ENCODE measurements at places on chromosomes 6 and 20. TPM values are rescaled to one million over a fixed set of nuclear protein-coding genes. Genes with fewer than 3 reads are reported as not detected.
A peak's percentile ranks its signal among the peaks of the same experiment; 100 is the strongest.

GRCh38 chr6:13848522-13849150 is 34.3 kb upstream of the MCUR1 start:
- no peak for DNase-seq

DNA sequence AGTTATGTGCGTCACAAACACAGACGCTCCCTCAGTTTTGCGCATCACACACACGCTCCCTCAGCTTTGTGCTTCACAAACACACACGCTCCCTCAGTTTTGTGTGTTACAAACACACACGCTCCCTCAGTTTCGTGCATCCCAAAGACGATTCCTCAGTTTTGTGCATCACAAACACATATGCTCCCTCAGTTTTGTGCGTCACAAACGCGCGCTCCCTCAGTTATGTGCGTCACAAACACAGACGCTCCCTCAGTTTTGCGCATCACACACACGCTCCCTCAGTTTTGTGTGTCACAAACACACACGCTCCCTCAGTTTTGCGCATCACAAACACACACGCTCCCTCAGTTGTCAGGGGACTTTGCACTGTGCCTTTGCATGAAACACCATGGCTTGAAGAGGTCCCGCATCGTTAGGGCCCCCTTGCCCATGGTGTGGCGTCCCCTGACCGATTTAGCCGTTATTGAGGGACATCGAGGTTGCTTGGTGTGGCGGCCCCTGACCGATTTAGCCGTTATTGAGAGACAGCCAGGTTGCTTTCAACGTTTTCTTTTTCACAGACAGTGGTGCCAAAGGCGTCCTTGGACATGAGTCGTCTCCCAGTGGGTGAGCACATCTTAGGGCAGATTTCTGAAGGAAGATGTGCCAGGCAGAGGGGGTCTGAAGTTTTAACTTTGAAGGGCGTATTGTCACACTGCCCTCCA is 28.1 kb upstream of the MYT1 start:
- no peak for DNase-seq

Gene RSPO3
- 20.6 TPM for polyA plus RNA-seq

Gene KCNK16
- not detected for polyA plus RNA-seq

GRCh38 chr6:151389618-151390275 is 1.6 kb downstream of the ZBTB2 start:
- DNase-seq, result peak; percentile 80

- peak; percentile 26 for DNase-seq
These were observed 115.1 kb upstream of the JAG1 start for GRCh38 chr20:10788877-10789276.

DNA sequence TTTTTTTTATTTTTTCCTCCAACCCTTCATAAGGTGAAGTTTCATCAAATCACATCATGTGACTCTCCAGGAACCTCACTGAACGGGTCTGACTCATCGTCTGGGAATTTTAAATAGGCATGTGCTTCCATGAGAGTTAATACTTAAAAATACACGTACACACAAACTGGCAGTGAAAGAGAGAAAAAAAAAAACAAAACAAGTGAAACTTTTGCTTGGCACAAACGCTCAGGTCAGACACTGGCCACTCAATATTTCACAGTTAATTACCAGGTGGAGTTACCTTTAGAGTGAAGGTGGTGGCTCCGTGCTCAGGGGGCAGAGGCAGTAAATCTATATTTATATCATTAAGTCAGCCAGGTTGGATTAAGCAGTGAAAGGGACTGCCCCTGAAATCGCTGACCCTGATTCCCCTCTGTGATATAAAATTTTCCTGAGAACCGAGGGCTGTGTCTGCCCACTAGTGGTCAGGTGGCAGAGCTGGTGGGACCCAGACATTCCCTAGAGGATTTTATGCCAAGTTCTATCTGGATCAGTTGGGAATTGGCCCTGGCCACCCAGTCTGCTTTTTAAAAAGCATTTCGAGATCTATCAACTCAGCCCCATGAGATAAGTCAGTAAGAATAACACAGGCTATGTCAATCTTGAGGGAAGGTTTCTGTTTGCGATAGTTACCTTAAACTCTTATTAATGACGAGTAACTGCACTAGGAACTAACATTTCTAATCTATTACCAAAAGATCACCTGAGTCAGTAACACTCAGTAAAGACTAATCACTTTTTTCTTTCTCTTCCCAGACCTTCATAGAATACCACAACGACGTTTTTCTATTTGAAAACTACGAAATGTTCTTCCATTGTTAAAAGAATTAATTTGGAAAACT is 259.1 kb downstream of the HDGFL1 start:
- no peak for DNase-seq

DNA sequence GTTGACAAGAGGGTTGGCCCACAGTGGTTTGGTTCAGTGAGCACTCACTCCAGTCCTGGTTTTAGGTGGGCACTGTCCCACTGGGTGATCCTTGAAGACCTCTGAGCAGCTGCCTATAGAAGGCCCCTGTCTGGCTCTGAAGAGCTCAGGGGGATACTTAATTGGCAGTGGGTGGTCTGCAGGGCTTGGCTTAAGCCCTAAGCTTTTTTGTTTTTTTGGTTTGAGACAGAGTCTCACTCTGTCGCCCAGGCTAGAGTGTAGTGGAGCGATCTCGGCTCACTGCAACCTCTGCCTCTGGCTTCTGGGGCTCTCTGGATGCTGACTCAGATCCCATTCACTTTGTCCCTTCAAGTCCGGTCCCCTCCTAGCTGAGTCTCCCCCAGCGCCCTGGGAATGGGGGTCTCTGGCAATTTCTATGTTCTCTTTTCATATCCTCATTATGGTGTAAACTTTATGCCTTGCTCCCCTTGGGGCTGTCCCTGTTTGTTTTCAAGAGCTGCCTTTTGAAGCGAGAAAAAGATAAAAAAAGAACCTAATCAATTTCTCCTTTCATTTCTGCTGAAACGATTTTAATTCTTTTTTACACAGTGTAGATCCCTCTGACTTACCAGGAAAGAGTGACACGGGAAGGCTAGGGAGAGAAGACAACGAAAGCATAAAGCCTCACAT is 12.2 kb upstream of the KCNG1 start:
- DNase-seq, result no peak

DNA sequence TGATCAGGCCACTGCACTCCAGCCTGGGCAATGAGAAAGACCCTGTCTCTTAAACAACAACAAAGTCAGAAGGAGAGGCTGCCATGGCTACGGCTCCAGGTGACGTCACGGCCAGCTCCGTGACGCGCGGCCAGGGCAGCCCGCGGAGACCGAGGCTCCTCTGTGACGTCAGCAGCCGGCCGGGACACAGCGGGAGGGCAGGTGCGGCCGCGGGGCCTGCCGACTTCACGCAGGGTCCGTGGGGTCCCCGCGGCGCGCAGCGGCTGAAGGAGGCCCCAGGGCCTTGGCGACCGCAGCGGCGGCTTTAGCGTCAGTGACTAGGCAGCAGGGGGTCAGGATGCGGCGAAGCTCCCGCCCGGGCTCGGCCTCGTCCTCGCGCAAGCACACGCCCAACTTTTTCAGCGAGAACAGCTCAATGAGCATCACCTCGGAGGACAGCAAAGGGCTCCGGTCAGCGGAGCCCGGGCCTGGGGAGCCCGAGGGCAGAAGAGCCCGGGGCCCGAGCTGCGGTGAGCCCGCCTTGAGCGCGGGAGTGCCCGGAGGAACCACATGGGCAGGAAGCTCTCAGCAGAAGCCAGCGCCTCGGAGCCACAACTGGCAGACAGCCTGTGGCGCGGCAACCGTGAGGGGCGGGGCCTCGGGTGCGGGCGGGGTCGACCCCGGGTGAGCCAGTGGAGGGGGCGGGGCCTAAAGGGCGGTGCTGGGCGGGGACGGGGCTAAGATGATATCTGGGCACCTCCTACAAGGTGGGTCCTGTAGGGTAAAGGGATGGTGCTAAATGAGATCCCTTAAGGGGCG is at the start of gene SPAG4:
Gene SPAG4, plus strand, starts transcription at position 163 of the 798 bp plus-strand sequence. Its CDS starts 175 bp downstream, at position 338.
- peak; percentile 99 for DNase-seq

Gene PCSK2
- 0.01 TPM for polyA plus RNA-seq

DNA sequence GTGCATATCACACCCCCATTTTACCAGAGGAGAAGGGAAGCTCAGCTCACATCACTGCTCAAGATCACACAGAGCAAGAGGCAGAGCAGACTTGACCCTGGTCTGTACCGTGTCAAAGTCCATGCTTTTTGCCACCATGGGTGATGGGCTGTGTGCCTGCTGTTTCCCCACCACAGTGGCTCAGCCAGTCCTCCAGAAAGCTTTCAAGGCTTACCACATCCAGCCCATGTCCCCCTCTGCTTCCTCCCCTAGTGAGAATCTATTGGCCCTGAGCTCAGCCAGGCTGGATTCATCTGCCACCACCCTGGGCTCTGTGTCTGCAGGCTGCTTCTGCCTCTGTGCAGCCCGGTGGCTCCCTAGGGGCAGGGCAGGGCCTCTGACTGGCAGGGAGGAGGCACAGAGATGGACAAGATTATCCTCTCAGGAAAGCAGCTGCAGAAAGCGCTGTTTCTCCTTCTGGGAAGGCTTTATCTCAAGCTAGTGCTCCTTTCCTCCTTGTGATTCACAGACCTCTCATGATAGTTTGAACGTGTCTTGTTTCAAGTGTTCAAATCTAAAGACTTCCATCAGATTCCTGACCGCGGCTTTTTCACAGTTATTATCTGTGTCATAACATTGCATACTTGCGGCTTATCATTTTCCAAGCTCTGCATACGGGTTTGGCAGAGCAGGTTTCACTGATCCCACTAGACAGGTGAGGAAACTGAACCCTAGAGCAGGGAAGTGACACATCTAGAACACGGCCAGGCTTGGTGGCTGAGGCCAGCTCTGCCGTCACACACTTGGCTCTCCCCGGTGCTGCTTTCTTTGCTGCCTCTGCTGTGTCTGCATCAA is 37.4 kb downstream of the VEGFA start:
- peak; percentile 91 for DNase-seq

DNA sequence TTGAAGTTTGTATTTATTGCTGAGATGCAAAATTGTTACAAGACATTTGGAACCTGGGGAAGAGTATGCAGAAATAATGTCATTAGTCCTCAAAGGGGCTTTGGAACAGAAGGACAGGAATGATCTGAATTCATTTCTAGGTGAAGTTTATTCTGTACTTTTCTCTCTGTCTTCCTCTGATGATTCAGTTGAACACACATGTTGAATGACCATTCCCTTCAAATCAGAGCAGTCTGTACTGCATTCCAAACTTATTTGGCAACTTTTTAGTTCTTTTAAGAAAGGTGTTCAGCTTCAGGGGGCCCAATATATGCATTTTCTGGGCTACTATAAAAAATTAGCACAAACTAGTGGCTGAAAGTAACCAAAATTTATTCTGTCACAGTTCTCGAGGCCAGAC is 213.9 kb upstream of the LAMP5 start:
- DNase-seq, result no peak

DNA sequence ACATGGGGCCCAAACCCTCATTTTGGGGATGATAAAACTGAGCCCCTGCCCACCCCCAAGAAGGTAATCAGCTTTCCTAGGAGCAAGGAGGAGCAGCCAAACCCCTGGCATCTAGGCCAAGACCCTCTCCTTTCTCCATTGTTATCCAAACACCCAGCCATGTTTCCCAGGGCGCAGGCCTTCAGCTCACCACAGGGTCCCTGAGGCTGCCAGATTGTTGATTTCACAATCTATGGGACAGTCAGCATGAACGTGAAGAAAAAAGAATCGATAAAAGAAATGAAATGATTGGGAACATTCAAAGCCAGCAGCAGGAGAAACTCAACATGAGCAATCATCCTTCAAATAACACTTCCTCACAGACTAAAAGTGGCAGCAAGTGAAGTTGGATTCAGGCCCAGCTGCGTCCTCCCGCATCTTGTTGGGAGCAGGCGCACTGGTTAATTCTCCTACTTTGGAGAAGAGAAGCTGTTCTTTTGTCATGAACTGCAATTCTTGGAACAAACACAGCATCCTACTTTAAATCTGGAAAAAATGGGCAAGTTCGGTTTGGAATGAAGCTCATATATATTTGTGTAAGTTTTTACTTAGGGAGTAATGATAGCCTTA is 241.8 kb upstream of the PRDM1 start:
- DNase-seq, result peak; percentile 27

GRCh38 chr6:41757271-41757670 is 10.1 kb upstream of the PGC start:
- DNase-seq, result no peak

DNA sequence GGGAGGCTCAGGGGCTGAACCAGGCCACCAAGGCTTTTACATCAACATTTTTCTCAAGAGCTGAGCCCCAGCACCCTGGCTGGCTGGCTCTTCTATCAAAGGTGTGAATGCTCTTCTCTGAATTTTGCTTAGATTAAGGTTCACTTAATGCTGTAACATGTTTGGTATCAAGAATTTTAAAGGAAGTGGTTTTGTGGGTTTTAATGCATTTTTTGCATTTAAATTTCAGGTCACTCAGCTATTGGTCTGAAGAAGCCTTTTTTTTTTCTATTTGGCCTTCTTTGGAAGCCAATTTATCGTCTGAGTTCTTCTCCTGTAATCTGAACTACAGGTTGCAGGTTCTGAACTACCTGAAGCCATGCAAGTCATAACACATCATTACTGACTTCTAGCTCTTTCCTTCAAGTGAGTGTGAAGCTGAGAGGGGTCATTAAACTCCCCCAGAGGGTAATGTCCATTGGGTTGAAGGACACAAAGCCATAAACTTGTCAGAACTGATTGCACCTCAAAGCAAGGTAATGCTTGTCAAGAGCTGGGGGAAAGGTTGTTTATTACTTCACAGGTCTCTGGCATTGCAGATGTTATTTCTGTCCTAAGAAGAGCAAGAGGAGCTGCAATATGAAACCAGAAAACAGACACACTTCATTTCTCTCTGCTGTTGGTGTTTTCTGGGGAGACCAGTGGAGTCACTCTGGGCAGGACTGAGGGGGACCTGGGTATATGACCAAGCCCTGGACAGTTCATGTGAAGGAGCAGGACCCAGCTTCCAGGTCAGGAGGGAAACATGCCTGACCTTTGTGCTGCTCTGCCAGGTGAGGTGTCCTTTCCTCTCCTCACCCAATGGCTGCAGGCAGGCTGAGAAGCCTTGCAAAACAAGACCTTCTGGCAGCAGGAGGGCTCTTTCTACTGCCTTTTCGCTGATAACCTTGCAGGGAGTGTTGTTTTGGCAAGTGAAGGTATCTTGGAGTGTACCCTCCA is 26.1 kb upstream of the NEDD9 start:
- no peak for DNase-seq

Gene SRXN1
- polyA plus RNA-seq, result 37.9 TPM

Gene KCNK17
- 0.04 TPM for polyA plus RNA-seq

DNA sequence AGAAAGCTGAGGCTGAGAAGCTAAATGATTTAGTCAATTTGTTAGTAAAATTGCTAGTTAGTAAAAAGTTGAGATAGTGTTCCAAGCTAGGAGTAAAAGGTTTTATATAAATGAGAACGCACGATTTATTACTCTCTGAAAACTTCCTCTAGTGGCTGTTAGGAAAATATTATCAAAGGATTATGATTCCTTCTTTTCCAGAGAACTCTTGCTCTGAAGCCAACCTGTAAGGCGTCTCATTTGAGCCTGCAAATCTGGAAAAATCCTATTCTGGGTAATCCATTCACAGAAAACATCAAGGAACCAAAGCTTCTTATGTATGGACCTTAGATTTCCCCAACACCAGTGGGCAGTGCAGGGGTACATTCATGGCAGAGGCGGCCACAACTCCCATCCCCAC is 252.7 kb downstream of the SOD2 start:
- DNase-seq, result no peak

GRCh38 chr20:34401741-34402455 is 38.8 kb downstream of the ITCH start:
- DNase-seq, result no peak

Measured in psoas muscle (tissue), 8 donors.